Calu3 (cell line): ENCODE measurements at places on chromosomes 1 and 21. TPM values are rescaled to one million over a fixed set of nuclear protein-coding genes. Genes with fewer than 3 reads are reported as not detected.

DNA sequence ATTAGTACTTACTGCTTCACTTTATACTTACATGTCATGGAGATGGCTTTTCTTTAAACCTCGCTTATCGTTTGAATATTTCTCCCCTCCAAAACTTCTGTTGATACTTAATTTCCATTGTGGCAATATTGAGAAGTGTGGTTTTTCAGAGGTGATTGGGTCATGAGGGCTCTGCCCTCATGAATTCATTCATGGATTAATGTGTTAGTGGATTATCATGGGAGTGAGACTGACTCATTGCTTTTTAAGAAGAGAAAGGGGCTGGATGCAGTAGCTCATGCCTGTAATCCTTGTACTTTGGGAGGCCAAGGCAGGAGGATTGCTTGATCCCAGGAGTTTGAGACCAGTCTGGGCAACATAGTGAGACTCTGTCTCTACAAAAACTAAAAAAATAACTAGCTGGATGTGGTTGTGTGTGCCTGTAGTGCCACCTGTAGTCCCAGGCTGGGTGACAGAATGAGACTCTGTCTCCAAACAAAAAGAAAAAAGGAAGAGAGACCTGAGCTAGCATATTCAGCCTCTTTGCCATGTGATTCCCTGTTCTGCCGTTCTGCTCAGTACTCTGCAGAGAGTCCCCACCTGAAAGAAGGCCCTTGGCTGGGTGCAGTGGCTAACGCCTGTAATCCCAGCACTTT lies 30.2 kb downstream of the RABGAP1L start:
- DNase-seq = no peak

DNA sequence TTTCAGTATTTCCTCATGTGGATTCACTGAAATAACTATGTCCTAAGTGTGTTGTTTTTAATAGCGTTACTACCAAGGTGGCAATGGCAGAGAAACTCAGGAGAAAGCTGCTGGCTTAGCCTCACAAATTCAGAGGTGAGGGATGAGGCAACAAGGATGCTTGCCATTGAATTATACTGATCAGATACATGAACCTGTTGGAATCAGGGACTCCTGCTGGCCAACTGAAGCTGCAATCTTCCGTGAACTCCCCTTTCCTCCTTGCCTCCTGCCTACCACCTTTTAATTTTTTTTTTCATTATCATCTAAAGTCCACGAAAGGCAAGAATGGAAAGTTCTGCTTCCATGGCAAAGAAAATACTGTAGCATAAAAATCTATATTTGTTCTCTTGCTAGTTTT lies 254.7 kb downstream of the NFIA start:
- no peak for DNase-seq

- no peak for DNase-seq
These were observed 57.5 kb upstream of the ABCG1 start for GRCh38 chr21:42161401-42161955.

DIO1 gene
- not detected in 2 replicates for total RNA-seq

GRCh38 chr21:15121097-15121654 lies 56.4 kb upstream of the NRIP1 start:
- no peak for DNase-seq

C1orf87 gene
- total RNA-seq = not detected in 2 replicates

DNA sequence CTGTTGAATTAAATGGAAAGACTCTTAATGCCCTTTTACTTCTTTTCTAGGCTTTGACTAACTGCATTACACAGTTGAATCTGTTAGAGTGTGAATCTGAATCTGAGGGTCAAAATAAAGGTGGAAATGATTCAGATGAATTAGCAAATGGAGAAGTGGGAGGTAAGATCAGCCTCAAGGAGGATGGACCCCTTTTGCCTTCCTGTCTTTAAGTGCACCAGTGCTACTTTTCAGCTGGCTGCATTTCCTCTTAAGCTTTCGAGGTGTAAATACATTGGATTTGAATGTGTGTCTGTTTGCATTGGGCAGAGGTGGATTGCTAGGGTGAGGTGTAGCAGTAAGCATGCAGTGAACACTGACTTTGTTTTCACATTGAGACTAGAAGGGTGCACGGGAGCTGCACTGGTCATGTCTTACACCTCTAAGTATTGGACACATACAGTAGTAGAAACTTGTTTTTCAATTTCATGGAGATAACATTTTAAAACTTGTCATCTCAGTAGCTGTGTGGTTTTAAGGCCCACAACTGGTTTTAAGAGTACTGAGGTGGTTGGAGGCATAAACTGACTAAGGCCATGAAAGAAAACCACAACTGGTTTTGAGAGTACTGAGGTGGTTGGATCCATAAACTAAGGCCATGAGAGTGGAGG lies 35.4 kb downstream of the MIA3 start:
- no peak for DNase-seq

GRCh38 chr1:151267760-151268159 lies 13.2 kb downstream of the PSMD4 start:
- DNase-seq = no peak

GRCh38 chr1:116764906-116765862 lies 11.0 kb downstream of the CD2 start:
- DNase-seq = no peak

DNA sequence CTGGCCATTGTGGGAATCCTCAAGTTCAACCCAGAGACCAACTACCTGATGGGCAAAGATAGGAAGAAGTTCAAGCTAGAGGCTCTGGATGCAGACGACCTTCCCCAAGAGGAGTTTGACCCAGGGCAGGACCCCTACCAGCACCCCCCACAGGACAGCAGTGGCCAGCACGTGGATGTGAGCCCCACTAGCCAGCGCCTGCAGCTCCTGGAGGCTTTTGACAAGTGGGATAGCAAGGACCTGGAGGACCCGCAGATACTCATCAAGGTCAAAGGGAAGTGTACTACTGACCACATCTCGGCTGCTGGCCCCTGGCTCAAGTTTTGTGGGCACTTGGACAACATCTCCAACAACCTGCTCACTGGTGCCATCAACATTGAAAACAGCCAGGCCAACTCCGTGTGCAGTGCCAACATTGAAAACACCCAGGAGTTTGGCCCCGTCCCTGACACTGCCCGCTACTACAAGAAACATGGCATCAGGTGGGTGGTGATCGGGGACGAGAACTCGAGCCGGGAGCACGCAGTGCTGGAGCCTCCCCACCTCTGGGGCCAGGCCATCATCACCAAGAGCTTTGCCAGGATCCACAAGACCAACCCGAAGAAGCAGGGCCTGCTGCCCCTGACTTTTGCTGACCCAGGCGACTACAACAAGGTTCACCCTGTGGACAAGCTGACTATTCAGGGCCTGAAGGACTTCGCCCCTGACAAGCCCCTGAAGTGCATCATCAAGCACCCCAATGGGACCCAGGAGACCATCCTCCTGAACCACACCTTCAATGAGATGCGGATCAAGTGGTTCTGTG lies 30.6 kb upstream of the GPR137B start:
- DNase-seq = no peak

- no peak for DNase-seq
These were observed 20.2 kb upstream of the GPR137B start for GRCh38 chr1:236122176-236122575.
